Lower leg skin (tissue), 4 donors: ENCODE measurements at places on chromosomes 1 and 21.

- no peak for DNase-seq
Observed at GRCh38 chr1:61442544-61442943, 282.4 kb downstream of the TM2D1 start.

GRCh38 chr1:37836788-37837187 lies 22.6 kb downstream of the MTF1 start:
- no peak for DNase-seq

DNA sequence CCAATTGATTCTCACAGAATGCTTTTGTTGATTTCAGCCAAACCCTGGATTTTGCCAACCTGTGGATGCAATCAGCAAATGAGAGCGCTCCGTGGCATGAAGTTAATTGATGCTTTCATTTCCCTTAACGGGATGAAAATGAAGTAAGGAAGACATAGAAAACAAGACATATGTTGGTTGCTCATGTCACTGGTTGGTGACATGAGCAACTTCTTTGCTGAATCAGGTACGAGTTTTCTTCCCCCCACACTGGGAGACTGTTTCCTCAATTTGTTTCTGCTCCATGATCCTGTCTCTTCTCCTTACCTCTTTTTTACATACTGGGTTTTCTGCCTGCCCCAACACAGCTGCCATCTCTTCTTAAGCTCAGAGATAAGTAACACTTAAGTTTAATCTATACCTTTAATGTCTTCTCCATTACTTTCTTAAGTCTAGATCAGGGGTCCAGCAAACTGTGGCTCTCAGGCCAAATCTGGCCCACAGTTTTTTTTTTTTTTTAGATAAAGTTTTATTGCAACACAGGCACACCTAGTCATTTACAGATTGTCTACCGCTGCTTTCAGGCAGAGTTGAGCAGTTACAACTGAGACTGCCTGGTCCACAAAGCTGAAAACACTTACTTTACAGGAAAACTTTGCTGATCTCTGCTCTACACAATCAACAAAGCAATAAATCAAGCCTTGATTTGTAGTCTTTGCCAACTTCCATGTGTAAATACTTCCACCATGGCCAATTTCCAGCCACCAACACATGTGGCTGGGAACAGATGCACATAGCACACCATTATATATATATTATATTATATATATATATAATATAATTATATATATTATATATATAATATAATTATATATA lies 13.3 kb downstream of the GPR157 start:
- no peak for DNase-seq

- no peak for DNase-seq
Observed at GRCh38 chr1:73176902-73177301, 894.6 kb upstream of the NEGR1 start.

- DNase-seq = no peak
Observed at GRCh38 chr1:170397061-170397460, 134.9 kb upstream of the GORAB start.

GRCh38 chr1:197807216-197807615 lies 31.9 kb upstream of the DENND1B start:
- no peak for DNase-seq
